ENCODE measurements at places on chromosomes 6 and 20.

GRCh38 chr20:46375771-46376170, 30.6 kb downstream of the ELMO2 start:
- DNase-seq = no peak

DNA sequence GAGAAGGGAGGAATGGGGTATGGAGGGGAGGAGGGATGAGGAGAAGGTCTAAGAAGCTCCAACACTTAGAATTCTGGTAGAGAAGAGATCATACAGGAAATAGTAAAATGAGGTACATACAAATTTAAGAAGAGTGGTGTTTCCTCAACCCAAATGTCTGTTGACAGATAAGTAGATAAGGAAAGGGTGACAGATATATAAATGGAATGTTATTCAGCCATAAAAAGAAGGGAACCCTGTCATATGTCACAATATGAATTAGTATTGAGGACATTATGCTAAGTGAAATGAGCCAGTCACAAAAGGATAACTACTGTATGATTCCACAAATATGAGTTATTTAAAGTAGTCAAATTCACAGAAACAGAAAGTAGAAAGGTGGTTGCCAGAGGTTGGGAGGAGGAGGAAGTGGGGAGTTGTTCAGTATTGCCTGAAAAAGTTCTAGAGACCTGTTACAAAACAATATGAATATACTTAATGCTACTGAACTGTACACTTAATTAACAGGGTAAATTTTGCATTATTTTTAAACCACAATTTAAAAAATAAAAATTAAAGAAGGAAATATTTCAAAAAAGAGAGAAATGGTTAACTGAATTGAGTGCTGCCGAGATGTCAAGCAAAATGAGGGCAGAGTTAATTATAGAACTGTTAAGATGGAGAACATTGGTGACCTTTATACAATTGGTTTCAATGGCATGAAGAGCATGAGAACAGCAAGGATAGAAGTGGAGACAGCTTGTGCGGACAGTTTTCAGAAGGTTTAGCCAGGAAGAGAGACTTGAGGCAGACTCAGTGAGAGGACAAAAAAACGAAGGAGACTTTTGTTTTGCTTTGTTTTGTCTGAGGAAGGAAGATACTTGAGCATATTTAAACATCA, 47.6 kb upstream of the ADGRF4 start:
- DNase-seq = no peak

- DNase-seq = no peak
These were observed 106.6 kb downstream of the ADGRG6 start for GRCh38 chr6:142408409-142408808.

GRCh38 chr6:144006736-144007477, 1.2 kb downstream of the PLAGL1 start:
- DNase-seq = no peak

DNA sequence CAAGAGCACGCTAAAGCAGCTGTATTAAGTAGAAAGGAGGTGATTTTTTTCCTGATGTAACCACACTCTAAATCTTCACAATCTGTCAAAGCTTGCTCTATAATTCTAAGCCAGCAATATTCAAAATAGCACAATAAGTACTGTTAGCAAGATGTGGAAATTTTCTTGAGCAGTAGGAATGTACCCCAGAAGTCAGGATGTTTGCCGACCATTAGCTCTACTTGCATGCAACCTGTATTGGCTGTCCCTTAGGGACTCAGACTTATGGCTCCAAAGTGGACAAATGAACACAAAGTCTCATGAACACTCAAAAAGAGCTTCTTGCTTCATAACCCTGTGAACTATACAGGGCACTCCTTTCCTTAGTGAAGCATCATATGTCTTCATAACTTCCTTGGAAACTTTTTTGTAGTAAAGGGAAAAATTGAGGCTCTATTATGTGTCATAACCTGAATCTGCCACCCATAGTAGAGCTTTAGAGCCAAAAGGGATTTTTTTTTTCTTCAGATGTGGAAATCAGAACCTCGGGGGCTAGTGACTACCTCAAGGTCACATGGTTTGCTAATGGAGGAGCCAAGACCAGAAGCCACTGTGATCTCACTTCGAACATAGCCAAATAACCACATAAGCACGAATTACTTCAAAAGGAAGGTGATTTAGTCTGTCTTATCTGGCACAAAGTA, 54.5 kb downstream of the ADGRG6 start:
- DNase-seq = no peak

- no peak for DNase-seq
These were observed 120.9 kb downstream of the SYCP2 start for GRCh38 chr20:59812286-59813125.

DNA sequence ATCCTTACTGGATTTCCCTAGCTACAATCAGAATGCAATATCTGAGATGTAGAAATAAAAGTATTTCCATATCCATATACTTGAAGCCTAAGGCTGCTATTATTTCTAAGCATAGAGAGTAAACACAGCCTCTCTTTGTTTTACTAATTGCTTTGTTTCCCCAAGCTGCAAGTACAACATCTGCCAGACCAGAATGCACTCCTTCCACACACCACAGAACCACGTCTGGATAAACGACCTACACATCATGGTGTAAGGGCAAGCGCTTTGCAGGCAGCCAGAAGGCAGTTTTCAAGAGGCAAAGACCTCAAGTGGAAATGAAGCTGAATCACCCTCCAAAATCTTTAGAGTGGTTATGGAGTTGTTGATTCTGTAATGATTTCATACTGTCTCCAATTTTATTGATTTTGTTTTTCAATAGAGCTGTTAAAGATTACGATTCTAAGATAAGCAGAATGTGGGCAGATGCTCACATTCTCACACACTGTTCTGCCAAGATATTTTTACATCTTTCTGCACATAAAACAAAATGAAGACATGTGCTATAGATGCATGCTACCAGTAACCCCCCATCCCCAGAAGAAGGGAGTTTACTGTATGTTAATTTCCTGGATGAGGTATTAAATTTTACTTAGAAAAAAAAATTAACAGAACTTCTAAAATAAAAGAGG, 88.8 kb downstream of the THEMIS start:
- DNase-seq = no peak

DNA sequence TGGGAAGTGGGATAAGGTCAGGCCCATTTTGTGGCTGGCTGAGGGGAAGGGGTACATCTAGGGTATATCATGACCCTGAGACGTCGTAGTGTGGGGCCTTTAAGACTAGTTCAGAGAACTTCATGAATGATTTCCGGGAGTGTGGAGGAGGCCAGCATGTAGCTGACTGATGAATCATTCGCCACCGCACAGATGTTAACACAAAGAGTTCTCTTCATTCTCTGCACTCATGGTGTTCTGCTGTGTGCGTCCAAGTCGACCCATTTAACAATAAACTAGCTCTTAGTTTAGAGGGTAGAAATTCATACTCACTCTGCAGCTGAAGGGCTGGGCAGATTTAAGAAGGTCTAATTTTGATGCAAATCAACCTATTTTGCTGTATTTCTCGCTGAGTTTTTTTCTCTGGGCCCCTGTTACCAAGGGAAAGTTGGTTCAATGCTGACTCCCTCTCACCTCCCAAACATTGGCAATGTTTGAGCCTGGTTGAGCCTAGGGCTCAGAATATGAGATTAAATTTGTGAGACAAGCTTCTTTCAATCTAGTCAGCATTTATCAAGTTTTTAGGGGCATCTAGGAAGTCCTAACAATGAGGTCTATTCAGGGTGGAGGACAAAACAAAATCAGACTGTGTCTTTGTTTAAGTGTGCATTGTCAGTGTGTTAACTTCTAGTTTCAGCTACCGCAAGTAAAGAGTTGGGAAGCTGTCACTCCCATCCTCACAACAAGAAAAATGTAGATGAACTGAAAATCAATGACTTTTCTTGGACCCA, 106.8 kb upstream of the CBLN4 start:
- DNase-seq = no peak
